Stomach (tissue), 19 donors: ENCODE measurements at places on chromosomes 2 and 18. TPM values are rescaled to one million over a fixed set of nuclear protein-coding genes. Genes with fewer than 3 reads are reported as not detected.

- no peaks in the 10 kb centered on the region for H3K27me3 ChIP-seq
- no peaks in the 10 kb centered on the region for H3K36me3 ChIP-seq
- H3K27ac ChIP-seq, result no peak overlapping the region
- H3K4me1 ChIP-seq, result no peaks in the 10 kb centered on the region
These were observed 61.1 kb downstream of the GATA6 start for GRCh38 chr18:22230471-22230945.

GRCh38 chr2:26666671-26667070 is 25.5 kb upstream of the CIB4 start:
- no peaks in the 10 kb centered on the region for H3K36me3 ChIP-seq
- H3K4me3 ChIP-seq, result no peak overlapping the region
- no peak overlapping the region for H3K27ac ChIP-seq
- no peaks in the 10 kb centered on the region for H3K4me1 ChIP-seq
- no peak for DNase-seq

PAIP2B gene
- 5.4 TPM for polyA plus RNA-seq

SEH1L gene
- polyA plus RNA-seq, result 18.4 TPM

DNA sequence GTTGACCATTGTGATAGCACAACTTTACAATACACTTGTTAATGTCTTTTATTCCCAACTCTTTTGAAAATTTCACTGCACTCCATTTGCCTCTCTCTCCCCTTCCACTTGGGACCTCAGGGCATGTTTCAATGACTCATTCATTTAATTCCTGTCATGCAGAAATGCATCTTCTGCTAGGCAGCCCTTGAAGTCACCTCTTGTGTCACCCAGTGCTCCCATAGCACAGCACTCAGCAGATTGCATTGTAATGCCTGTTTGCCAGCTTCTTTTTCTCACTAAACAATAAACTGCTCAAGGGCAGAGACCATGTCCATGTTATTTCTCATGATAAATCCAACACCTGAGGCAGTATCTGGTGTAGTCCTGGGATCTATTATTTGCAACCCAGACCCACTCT is 85.9 kb upstream of the ACSL3 start:
- no peaks in the 10 kb centered on the region for H3K36me3 ChIP-seq
- no peaks in the 10 kb centered on the region for H3K27me3 ChIP-seq
- peaks cover 21% of the 10 kb centered on the region for H3K4me1 ChIP-seq
- H3K27ac ChIP-seq, result no peak overlapping the region

CRYGC gene
- polyA plus RNA-seq, result not detected

DNA sequence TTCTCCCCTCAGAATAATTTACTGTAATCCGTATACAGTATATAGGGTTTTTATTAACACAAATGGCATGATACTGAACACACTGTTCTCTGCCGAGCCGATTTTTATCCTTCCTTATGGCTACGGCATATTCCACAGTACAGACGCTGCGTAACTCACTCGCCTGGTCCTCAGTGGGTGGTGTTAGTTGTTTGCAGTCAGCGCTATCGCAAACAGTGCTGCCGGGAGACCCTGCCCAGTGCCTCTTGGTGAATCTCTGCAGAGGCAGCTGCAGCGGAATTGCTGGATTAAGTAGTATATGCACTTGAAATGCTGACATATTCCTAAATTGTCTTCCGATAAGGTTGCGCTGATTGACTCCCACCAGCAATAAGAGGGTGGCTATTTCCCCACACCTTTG is 73.9 kb downstream of the MARCO start:
- DNase-seq, result no peak
- H3K27ac ChIP-seq, result no peak overlapping the region
- no peaks in the 10 kb centered on the region for H3K36me3 ChIP-seq
- H3K4me3 ChIP-seq, result no peak overlapping the region

NLRC4 gene
- 0.75 TPM for polyA plus RNA-seq

MYO5B gene
- 13.6 TPM for polyA plus RNA-seq

- no peak overlapping the region for H3K27ac ChIP-seq
- no peak for DNase-seq
- H3K27me3 ChIP-seq, result no peaks in the 10 kb centered on the region
- H3K4me3 ChIP-seq, result no peak overlapping the region
These were observed 170.3 kb upstream of the MAP2 start for GRCh38 chr2:209253544-209253943.

WNT6 gene
- 2.9 TPM for polyA plus RNA-seq

DNA sequence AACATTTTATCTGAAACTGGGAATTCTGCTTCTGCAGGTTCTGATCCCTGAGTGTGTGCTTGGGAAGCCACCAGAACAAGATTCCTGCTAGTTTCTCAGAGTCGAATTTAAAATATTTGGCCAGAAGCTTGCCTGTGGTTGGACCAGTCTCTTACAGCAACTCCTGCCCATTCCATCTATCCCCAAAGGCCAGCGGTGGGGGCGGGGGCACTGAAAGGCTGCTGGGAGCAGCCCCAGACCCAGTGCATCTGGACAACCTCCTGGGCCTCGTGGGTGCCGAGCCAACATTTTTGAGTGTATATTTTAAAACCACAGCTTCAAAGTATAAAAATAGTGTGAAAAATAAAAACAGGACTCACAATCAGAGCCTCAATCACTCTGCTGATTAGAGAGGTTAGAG is 38.6 kb upstream of the ZFP36L2 start:
- H3K4me1 ChIP-seq, result peaks cover 21% of the 10 kb centered on the region
- H3K27ac ChIP-seq, result peak overlapping the region; percentile 74
- DNase-seq, result no peak

- no peaks in the 10 kb centered on the region for H3K27me3 ChIP-seq
- no peaks in the 10 kb centered on the region for H3K4me1 ChIP-seq
- no peak overlapping the region for H3K27ac ChIP-seq
- H3K4me3 ChIP-seq, result no peak overlapping the region
These were observed 2158.6 kb upstream of the PIK3C3 start for GRCh38 chr18:39796393-39796792.

DNA sequence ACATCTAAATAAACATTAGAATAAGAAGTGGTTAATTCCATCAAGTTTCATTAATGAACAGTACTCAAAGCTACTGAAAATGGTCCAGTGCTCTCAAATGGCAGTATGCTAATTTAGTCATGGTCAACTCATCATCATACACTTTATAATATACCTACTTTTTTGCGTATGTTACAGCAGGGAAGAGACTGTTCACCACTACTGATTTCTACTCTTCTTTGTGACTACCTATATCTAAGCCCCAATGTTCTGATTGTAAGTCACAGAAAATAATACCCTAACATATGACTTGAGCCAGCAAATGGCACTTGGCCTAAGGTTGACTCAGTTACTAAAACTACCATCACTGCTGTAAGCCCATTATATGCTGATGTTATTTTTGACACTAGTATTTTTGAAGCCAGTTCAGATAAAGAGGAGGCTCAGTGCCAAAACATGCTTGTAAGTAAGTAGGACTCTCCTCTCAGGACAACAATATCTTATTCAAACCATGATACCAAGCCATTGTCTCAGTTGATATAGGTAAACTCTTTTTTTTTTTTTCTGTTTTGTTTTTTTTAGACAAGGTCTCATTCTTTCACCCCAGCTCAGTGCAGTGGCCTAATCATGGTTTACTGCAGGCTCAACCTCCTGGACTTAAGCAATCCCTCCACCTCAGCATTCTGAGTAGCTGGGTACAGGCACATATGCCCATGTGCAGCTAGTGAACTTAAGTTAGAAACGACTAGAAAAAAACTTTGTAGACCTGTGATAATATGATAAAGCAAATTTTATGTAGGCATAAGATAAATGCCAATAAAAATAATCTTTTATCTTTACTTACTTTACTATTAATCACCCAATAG is 266.9 kb downstream of the ZNF385B start:
- no peaks in the 10 kb centered on the region for H3K4me1 ChIP-seq
- DNase-seq, result no peak
- H3K36me3 ChIP-seq, result no peaks in the 10 kb centered on the region
- H3K27me3 ChIP-seq, result no peaks in the 10 kb centered on the region
